ENCODE measurements at places on chromosomes 1 and 21.

- DNase-seq = peak; percentile 65
Observed at GRCh38 chr21:43916691-43917514, 51.9 kb downstream of the AGPAT3 start.

DNA sequence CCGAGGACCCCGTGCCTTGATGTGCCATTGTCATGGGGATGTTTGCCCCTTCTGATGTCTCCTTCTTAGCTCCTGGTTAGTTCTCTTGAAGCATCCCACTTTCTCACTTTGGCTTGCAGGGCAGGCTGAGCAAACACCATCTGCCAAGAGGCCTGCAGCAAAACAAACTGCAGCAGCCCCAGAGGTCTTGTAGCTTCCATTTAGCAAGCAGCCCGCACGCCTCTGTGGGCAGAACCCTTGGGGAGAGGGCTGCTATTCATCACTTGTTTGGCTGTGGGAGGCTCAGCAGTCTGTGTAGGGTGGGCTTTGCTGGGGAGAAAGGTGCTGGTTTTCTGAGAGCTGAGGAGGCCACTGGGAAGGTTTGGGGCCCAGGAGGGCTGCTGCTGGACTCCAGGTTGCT lies 56.7 kb downstream of the KCNC4 start:
- no peak for DNase-seq

DNA sequence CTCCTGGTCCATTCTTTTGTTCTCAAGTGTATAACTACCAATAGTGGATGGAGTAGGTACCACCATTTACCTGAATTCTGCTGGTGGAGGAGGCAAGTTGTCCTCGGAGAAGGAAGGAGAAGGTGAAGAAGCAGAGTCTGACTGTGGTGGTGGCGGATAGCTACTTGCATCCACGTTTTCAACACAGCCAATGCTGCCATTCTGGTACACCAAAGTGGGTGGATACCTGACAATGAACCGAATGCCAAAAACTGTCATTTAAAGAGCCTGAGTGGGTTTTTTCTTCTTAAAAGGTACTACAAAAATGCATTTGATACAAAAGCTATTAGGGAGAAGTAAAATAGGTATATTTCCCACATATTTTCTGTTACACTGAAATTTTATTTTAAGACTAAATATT lies 20.1 kb downstream of the GPR3 start:
- no peak for DNase-seq

GRCh38 chr1:193270996-193271395 lies 84.6 kb upstream of the B3GALT2 start:
- DNase-seq = no peak

- no peak for DNase-seq
Observed at GRCh38 chr1:72606216-72606810, 324.0 kb upstream of the NEGR1 start.

DNA sequence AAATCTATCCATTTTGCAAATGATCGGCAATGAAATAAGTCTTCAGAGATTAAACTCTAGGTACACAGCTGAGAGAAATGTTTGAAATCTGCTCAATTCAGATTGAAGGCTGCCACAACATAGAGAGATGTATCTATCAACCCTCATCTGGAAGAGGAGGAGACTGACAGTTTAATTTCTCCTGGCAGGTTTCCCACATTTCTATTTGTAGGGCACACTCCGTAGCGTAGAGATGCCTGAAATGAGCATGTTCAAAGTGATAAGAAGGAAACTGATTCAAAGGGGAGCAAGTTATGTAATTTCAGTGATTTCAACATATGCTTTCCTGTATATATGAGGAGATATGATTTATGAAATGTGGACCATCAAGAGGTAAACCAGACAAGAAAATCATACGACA lies 44.1 kb downstream of the NIBAN1 start:
- DNase-seq = no peak

DNA sequence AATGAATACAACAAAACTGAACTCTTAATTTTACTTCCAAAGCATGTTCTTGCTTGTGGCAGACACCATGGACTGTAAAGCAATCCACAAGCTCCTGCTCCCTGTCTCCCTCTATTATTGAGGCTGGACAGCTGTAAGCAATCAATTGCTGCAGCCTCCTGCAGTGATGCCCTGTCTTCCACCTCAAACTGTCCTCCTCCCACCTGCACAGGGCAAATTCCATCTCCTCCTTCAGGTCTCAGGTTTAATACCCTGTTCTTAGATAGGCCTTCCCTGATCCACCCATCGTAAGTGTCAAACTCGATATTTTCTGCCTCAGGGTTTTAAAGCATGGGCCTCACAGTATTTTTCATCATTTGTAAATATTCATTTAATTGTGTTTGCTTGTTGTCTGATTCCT lies 81.8 kb downstream of the LYST start:
- DNase-seq = no peak

GRCh38 chr1:14666962-14667650 lies 68.6 kb downstream of the KAZN start:
- no peak for DNase-seq

- DNase-seq = peak; percentile 41
Observed at GRCh38 chr1:53765657-53766056, 26.7 kb upstream of the GLIS1 start.

- no peak for DNase-seq
Observed at GRCh38 chr1:31101147-31101502, 35.6 kb upstream of the PUM1 start.

GRCh38 chr1:40712997-40713396 lies 21.5 kb downstream of the NFYC start:
- peak; percentile 39 for DNase-seq

DNA sequence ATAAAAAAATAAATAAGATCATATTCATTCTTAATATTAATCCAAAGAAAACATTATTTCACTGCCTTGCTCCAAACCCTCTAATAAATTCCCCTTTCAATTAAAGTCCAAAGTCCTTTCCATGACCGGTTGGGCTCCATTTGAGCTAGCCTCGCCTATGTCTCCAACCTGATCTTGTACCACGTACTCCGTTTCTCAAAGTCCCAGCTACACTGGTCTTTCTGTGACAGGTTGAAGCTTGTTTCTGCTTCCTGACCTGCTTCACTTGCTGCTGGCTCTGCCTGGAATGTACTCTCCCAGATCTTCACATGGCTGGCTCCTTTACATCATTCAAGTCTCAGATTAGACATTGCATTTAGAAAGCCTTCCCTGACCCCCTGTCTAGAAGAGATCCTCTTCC lies 16.4 kb downstream of the RPL5 start:
- DNase-seq = no peak

DNA sequence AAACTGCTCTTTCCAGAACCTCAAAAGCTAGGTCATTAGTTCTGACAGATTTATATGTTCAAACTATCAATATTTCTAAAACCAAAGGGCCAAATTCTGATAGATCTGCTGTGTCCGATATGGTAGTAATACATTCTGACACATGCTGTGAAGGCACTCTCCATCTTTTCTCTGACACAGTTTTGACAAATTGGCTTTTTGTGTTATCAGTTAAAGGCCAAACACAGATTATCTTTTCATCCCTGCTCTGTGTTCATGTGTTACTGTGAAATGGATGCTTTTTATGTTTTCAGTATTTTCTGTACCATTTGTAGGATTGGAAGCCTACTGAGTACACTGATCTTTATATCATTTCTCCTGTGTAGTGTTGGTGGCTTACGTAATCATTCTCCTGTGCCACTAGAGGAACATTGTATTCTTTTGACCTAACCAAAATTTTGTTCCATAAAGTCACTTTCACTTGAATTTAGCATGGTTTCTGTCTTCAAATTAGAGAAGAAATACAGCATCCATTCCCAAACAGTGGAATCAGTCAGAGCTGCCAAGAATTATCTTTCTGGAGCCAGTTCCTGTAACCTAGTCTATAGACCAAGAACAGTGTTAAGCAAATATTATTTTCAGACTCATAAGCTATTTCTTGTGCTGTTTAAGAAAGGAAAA lies 137.2 kb downstream of the ADGRL2 start:
- no peak for DNase-seq

DNA sequence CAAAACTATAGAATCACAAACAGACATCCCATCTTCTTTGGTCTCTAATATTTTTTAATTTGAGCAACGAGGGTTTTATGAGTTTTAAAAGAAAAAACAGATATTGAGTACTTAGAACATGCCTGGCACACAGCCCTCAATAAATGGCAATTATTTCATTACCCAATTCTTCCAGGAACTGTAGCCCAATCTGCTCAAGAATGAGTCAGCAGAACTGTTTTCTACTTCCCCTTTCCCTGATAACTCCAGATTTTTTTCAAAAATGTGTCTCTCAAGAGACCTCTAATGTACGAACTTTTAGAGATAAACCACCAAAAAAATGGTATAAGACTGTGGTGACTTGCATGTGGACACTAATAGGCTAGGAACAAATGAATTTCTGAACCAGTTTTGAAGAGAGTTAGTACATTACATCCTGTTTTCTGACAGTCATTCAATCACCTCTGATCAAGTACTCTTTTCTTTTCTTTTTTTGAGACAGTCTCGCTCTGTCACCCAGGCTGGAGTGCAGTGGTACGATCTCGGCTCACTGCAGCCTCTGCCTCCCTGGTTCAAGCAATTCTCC lies 11.5 kb downstream of the ABL2 start:
- DNase-seq = no peak

- no peak for DNase-seq
Observed at GRCh38 chr21:35627462-35627861, 432.9 kb downstream of the SETD4 start.

- DNase-seq = no peak
Observed at GRCh38 chr1:77925956-77926355, 37.5 kb downstream of the NEXN start.

DNA sequence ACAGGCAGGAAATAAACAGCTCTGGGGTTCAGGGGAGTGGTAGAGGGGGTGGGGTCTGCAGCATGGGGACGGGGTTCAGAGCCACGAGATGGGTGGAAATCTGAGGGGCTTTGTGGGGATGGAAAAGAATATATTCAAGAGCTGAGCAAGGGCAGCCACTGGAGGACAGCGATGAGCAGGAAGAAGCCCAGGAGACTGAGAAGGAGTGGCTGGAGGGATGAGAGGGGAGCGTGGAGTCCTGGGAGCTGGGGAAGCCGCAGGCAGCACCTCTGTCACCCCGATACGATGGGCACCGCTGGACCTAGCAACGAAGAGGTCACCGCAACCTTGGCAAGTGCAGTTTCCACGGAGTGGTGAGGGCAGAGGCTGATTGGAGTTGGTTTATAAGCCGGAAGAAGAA lies 10.0 kb upstream of the KCNAB2 start:
- DNase-seq = no peak

DNA sequence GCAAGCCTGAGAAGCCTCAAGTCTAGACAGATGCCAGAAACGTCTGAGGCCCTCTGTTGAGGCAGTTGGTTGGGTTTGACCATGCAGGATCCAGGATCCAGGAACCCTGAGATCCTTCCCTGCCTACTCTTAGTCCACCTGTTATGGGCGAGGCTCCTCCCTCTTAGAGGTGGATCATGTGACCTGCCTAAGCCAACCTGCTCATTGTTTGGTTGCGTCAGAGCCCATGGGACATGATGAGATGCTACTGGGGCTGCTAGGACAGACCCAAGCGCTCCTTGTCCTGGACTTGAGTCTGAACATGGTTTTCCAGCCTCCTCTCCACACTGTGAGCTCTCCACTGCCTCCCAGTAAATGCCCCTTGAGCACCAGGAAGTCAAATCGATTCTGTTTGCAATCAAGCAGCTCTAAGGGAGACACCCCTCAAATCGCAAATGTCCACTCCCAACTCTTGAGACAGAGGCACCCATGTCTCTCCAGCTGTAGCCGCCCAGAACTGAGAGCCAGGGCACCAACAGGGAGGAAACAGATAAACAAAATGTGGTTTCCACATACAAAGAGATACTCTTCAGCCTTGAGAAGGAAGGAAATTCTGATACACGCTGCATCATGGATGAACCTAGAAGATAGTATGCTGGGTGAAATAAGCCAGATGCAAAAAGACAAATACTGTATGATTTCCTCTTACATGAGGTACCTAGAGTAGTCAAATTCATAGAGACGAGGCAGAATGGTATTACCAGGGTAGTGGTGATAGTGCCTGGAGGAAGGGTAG lies 31.7 kb upstream of the WNT4 start:
- DNase-seq = no peak

- no peak for DNase-seq
Observed at GRCh38 chr1:16087733-16088132, 14.3 kb upstream of the FAM131C start.

- DNase-seq = no peak
Observed at GRCh38 chr1:3467096-3468036, 12.9 kb downstream of the ARHGEF16 start.

GRCh38 chr1:46522184-46522968 lies 29.1 kb downstream of the KNCN start:
- peak; percentile 87 for DNase-seq

GRCh38 chr1:43421396-43421795 lies 31.7 kb downstream of the SZT2 start:
- DNase-seq = no peak

DNA sequence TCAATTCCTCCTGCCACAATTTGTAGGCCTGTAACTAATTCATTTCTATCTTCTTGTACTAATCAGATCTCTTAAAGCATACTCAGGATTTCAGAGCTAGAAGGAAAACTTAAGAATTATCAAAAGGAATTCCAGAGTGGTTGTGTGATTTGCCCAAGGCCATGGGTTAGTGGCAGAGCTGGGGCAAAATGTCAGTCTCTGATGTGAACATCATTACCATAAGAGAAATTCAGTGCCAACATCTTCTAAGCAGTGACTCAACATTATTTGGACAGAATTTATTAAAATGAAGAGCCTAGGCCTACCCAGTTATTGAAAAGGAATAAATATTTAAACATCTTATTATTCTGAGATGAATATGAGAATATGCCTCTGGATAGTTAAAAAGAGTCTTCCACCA lies 14.5 kb downstream of the ST6GALNAC5 start:
- no peak for DNase-seq

- no peak for DNase-seq
Observed at GRCh38 chr21:14977814-14978213, 87.0 kb downstream of the NRIP1 start.

- DNase-seq = no peak
Observed at GRCh38 chr1:162175379-162176081, 106.0 kb downstream of the NOS1AP start.

DNA sequence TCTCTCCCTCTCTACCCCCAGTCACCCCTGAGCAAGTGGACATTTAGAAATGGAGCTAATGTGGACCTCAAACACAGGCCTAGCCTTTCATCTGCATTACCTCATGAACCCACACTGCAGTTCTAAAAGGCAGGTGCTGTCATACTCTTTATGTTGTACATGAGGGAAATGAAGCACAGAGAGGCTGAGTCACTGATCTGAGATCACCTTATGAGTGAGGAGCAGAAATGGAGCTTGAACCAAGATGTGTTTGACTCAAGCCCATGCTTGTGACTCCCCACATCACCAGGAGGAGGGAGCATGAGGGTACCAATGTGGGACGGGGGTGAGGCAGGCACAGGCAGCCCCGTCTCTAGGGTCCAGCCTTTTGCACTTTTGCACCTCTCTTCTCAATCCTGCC lies 702.8 kb downstream of the PTPRU start:
- DNase-seq = no peak

Measured in activated CD4-positive, alpha-beta T cell treated with anti-CD3 and anti-CD28 coated beads, Interleukin-2, Interleukin-6, amounts not matched to agents 100 ng/mL and 50 ng/mL, durations not matched to agents 16 hours and 8 hours (primary cell).